ENCODE measurements at places on chromosomes 16 and 17. TPM values are rescaled to one million over a fixed set of nuclear protein-coding genes. Genes with fewer than 3 reads are reported as not detected.

GRCh38 chr16:18979936-18980335 lies 3.8 kb upstream of the TMC7 start:
- DNase-seq: no peak

DNA sequence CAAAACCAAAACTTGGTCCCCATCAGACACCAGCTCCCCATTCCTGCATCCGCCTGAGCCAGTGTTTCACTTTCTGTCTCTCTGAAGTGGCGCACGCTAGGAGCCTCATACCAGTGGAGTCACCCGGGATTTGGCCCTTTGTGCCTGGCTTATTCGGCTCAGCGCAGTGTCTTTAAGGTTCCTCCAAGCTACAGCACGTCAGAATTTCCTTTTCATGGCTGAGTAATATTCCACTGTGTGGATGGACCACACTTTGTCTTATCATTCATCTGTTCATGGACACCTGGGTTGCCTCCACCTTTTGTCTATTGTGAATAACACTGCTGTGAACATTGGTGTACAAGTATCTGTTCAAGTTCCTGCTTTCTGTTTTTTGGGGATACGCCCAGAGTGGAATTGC lies 45.2 kb upstream of the CHMP6 start:
- DNase-seq: no peak

DNA sequence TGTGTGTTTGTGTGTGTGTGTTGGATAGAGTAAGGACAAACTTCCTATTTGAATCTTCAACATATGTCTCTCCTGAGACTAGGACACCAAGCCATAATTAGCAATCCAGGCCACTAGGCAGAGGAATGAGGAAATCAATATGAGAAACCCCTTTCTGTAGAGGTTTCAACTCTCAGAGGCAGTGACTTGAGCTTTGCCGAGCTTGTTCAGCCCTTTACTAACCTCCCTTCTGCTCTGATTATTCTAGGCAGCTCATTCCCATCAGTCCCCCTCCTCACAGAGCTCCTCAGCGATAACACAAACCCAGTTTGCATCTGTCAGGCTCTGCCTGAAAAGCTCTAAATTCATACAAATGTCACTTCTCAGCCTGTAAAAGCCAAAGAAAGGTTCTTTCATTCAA lies 1030.3 kb downstream of the CDH8 start:
- no peak for DNase-seq

The SRL gene
- not detected for total RNA-seq

The KRT33B gene
- total RNA-seq: not detected

GRCh38 chr16:20897922-20898321 lies 2.2 kb downstream of the DCUN1D3 start:
- no peak for DNase-seq

DNA sequence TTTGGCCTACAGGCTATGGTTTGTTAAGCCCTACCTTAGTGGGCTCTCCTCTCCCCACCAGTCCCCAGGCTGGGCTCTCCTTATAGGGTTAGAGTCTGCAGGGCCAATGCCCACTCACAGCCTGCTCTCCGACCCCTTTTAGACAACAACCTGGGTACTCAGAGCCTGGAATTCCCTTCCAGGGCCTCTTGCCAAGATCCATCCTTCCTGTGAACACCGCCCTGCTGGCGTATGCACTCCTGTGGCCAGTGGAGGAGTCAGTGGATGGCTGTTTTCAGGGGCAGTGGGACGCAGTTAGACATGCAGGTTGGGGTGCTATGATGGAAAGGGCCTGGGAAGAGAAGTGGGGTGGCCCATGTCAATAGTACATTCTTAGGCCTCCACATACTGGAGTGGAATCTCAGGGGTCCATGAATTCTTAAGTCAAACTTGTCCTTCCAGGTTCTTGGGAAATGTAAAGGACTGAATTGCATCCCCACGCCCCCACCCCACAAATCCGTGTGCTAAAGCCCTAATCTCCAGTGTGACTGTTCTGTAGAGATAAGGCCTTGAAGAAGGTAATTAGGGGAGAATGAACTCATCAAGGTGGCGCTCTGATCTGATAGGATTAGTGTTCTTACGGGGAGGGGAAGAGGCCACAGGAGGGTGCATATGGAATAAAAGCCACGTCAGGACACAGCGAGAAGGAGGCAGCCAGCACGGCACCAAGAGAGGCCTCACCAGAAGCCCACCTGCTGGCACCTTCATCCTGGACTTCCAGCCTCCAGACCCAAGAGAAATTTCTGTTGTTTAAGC lies 81.6 kb upstream of the CACNG5 start:
- no peak for DNase-seq

GRCh38 chr16:80163339-80163738 lies 377.5 kb upstream of the DYNLRB2 start:
- DNase-seq: no peak

DNA sequence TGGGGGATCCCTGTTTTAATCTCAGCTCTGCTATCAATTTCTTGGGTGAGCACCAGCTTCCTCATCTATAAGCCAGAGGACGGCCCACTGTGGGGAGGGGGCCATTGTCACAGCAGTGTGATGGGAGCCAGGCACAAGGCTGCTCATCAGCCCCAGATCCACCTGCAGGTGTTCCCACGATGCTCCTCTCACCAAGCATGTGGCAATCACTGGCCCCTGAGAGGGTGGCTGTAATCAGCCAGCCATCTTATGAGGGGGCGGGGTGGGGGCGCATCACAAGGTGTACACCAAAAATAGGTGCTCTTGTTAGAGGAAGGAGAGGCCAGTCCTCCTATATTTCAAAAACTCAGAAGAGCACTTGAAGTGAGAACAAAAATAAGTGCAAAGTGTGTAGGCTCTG lies 31.2 kb downstream of the HNF1B start:
- DNase-seq: no peak

GRCh38 chr17:36608794-36609497 lies 7.6 kb downstream of the MRM1 start:
- DNase-seq: peak; percentile 51

The KRTAP4-1 gene
- not detected for total RNA-seq

The TMEM235 gene
- not detected for total RNA-seq
